DMS79 treated with DMSO at 0.1 percent for 48 hours (cell line): ENCODE measurements at places on chromosomes 12 and 14.

- no peak for DNase-seq
Measured at GRCh38 chr14:105498430-105499255, 7.6 kb downstream of the TEDC1 start.

- no peak for DNase-seq
Measured at GRCh38 chr12:46389031-46389616, 16.6 kb upstream of the SLC38A2 start.

DNA sequence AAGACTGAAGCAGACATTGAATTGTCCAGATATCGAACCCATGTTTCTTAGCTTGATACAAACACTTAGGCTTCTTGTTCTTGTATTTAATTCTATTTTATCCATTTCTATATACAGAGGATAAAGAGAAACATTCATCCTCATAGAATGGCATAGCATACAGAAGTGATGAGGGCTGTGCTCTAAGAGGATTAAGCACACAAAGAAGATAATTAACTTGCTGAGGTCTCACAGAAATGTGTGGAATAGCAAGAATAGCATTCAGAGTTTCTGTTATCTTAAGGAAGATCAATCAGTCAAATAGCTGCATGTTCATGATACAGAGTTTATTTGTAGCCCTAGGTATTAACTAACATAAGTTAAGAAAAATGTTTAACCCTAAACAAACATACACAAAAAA, 27.3 kb upstream of the STRAP start:
- DNase-seq: no peak

GRCh38 chr12:66335746-66336145, 33.5 kb downstream of the HELB start:
- no peak for DNase-seq

DNA sequence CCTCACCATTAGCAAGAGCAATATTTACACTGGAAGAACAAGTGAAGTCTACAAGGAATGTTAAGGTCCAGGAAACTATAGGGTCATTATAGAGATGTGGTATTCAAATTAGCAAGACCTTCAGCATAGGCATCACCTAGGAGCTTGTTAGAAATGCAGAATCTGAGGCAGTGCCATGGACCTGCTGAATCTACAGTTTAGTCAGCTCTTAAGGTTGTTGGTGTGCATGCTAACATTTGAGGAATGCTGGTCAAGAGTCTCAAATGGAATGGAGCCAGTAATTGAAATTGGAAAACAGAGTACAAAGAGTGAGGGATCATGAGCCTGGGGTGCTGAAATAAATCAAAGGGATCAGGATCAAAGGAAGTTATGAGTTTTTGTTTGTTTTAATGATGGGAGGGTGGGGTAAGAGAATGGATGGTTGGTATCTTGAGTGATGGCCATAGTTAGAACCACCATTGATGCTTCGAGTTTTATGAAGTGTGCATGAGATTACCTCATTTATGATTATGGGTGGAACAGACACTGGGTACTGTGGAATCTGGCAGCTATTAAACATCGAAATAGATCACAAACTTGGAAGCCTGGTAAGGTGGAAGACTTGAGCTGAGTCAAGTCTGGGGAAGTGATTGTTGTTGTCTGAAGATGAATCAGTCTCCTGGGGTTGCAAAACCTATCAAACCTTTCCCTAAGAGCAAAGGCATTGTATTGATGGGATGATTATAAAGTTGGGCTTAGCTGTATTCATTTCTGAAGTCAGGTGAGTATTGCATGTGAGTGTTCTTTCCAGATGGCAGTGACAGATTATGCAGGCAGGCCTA, 323.3 kb upstream of the E2F7 start:
- DNase-seq: no peak

DNA sequence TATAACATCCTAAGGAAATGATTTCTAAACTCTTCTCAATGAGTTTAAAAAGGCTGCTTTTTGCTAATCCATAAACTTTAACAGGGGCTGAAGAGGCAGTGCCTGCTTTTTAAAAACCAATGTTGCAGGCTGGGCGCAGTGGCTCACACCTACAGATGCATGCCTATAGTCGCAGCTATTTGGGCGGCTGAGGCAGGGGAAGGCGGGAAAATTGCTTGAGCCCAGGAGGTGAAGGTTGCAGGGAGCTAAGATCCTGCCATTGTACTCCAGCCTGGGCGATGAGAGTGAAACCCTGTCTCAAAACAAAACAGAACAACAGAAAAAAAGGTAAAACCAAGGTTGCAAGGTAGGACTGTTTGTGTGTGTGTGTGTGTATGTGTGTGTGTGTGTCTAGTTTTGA, 531.2 kb downstream of the DIO2 start:
- DNase-seq: no peak

- peak; percentile 79 for DNase-seq
Measured at GRCh38 chr14:28130610-28131284, 635.8 kb upstream of the FOXG1 start.

- no peak for DNase-seq
Measured at GRCh38 chr12:114767084-114767760, 83.2 kb upstream of the TBX3 start.

DNA sequence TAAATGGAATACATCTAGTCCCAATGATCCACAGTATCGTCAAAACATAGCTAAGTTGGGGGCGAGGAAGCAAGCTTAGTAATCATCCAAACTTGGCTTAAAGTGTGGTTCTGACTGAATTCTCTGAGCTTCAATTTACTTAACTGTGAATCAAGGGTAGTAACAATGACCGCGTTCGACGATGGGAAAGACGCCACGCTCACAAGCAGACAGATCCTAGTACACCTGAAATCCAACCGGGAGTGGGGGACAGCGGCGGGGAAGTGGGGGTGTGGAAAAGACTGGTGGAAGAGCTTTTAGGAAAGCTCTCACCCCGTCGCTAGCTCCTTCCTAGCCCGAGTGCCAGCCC, 433 bp downstream of the COX16 start:
- peak; percentile 58 for DNase-seq

GRCh38 chr12:97026901-97027300, 119.8 kb downstream of the NEDD1 start:
- DNase-seq: no peak

- no peak for DNase-seq
Measured at GRCh38 chr12:2019126-2019525, 14.9 kb upstream of the DCP1B start.

GRCh38 chr12:33429468-33429867, 10.2 kb downstream of the SYT10 start:
- DNase-seq: no peak

GRCh38 chr14:29847056-29847380, 80.6 kb downstream of the PRKD1 start:
- no peak for DNase-seq

DNA sequence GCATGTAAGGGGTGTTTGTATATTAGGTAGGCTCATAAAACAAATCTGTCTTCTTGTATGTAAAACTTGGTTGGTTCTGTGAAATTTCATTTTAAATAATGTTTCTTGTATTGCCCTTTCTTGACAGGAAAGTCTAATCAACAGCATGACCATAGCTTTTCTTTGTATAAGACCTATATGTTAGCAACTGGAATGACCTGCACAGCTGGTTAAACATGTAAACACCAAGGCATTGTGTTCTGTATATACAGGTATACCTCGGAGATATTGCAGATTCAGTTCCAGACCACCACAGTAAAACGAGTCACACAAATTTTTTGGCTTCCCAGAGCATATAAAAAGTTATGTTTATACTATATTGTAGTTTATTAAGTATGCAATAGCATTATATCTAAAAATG, 183.6 kb downstream of the ERC1 start:
- no peak for DNase-seq

GRCh38 chr12:124906606-124907261, 7.7 kb downstream of the UBC start:
- no peak for DNase-seq

- DNase-seq: peak; percentile 65
Measured at GRCh38 chr14:77746064-77746702, 14.8 kb downstream of the SNW1 start.

DNA sequence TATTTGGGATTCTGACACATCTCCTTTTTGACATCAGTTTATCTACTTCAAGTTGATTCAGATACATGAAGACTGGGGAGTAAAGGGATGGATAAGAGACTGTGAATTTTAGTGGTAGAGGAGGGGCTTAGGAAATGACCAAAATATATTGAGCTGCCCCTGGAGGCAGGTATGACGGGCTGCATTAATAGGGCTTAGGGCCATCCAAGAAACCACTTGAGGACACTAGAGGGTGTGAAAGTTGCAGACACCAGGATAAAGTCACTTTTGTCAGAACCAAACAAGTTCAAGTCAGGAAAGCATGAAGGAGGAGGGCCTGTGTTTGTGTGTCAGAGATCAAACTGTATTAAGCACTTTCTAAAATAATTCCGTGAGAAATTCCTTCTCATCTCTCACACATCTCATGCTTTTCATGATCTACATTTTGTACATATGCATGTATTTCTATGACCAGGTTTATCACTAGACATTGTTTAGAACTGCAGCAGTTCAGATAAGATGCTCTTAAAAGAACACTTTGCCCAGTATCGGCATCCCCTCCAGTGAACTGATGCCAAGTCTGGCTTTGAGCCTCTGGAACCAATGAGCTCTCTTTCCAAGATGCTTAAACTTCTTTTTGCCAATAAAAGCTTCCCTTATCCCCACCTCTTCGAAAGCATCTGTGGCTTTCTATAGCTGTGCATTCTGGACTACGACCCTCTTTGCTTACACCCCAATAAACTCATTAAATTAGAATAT, 136.9 kb downstream of the SLC38A1 start:
- DNase-seq: no peak

- DNase-seq: no peak
Measured at GRCh38 chr12:78697817-78698415, 166.7 kb upstream of the SYT1 start.

DNA sequence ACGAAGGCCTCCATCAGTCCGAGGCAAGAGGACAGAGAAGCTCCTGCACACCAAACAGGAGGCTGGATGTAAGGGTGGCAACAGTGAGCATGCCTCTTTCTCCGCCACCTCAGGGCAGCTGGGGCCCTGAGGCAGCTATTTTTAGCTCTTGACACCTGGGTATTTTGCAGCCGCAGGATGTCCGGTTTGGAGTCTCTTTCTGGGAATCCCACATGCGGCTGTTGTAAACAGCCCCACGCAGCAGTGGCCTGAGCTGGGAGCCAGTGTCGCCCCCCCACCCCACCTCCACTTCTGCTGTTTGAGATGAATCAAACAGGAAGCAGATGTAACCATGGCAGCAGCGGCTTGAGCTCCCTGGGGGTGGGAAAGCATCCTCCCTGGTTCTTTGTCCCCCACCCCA, 11.7 kb downstream of the HDAC7 start:
- DNase-seq: no peak

DNA sequence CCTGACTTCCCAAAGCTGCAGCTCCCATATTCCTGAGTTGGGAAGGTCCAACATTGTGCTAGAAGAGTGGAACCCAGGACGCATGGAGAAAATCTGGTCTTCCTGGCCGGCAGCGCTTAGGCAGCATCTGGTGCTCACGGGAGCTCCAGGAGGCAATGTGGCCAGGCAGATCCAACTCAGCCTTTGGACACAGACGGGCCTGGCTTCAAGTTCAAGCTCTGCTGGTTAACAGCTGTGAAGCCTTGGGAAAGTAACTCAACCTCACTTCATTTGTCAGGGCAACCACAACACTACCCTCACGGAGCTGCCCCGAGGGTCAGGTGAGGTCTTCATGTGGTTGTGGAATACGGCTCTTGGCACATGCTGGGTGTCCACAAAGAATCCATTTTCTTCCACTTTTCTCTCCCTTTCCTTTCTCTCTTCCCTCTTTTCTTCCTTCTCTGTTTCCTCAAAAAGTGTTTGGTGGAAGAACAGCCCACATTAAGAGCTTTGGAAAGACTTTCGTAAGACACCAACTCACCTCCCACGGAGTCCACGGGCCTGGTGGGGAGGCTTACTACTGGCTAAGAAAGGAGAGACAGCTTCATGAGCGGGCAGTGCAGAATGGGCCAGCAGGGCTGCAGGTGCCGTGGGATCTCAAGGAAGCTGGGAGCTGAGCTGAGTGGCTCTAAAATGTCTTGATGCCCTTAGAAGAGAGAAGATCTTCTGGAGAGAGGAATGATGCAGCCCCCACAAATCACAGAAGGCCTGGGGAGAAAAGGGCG, 2.4 kb upstream of the FAM181A start:
- DNase-seq: no peak

DNA sequence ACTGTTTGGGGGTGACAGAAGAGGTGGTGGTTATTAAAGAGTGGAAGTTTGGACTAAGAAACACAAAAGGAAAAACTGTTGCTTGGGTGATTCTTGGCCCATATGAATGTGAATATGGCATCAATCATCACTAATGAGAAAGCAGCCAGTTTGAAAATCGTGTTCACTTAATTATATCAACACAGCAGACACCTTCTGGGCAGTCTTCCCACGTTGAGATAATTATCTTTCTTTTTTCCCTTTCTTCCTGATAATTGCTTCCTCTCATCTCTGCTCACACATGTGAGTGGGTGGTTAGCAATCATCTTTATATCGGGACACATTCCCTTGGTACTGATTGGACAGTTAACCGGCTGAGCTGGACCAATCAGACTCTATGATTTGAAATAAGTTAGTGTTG, 539.7 kb downstream of the AACS start:
- no peak for DNase-seq

DNA sequence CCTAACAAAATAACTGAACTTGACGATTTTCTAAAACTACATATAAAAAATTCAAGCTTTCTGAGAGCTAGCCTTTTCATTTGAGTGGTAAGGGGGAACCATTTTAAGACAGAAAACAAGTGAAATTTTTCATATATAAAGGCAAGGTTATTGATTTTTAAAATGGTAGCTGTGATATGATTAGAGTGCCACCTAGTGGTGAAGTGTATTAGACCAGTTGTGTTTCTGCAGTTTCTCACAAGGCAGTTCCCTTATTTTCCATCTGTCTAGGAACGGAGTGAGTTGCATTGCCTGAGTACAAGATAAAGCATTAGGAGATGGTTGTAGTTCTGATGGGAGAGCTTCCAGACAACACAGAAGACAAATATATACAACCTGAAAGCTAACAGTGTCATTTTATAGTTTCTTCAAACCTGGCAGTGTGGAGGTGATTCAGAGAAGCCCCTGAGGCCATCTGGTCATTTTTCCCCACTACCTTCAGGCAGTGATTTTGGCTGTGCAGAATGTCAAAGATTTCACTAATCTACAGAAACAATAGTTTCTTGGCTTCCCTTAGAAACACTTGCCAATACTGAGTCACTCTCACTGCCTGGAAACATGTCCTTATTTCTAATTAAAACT, 180.8 kb downstream of the C12orf50 start:
- no peak for DNase-seq
